ENCODE measurements at places on chromosomes 13 and 19.

DNA sequence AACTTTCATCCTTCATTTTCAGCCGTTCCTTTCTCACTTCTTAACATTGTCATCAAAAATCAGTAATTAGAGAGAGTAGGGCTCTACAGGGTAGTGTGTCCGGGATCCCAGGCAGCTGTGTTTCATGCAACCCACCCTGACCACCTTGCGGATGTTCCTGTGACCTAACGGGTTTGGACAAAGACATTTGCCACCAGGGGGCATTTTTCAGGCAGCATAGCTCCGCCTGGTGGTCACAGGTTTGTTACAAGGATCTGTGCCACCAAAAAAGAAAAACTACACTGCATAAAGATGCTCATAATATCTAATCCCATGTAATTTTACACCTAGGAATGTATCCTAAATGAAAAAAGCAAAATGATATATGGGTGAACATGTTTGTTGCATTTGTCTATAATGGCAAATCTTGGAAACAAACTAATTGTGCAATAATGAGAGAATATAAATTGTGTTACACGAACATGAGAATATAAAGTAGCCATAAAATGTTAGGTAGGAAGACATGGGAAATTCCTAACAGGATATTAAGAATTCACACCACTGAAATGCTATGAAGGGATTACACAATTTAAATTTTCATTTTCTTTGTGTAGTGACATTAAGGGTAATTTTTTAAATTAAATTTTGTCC, 123.0 kb downstream of the SLC7A1 start:
- peak; percentile 72 for DNase-seq

- no peak for DNase-seq
These were observed 2.2 kb upstream of the KCNC3 start for GRCh38 chr19:50331221-50331993.

DNA sequence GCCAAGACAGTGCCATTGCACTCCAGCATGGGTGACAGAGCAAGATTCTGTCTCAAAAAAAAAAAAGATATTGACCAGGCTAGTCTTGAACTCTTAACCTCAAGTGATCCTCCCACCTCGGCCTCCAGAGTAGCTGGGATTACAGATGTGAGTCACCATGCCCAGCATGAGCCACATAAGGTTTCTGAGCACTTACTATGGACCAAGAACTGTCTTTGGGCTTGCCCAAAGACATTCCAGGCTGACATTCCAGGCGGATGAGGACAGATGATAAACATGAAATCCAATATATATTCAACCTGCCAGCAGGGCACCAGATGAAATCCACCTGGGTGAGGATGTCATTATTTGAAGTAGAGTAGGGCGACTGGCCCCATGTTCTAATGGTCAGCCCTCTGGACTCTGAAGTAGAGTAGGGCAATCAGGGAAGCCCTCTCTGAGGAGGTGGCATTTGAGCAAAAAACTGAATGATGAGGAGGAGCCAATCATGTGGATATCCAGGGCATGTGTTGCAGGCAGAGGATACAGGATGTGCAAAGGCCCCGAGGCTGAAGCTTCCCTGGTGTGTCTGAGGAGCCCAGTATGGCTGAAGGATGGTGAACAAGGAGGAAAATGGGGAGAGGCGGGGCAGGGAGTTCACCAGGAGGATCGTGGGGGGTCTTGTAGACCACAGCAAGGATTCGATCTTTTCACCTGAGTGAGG, 4.0 kb downstream of the C19orf38 start:
- DNase-seq = no peak

DNA sequence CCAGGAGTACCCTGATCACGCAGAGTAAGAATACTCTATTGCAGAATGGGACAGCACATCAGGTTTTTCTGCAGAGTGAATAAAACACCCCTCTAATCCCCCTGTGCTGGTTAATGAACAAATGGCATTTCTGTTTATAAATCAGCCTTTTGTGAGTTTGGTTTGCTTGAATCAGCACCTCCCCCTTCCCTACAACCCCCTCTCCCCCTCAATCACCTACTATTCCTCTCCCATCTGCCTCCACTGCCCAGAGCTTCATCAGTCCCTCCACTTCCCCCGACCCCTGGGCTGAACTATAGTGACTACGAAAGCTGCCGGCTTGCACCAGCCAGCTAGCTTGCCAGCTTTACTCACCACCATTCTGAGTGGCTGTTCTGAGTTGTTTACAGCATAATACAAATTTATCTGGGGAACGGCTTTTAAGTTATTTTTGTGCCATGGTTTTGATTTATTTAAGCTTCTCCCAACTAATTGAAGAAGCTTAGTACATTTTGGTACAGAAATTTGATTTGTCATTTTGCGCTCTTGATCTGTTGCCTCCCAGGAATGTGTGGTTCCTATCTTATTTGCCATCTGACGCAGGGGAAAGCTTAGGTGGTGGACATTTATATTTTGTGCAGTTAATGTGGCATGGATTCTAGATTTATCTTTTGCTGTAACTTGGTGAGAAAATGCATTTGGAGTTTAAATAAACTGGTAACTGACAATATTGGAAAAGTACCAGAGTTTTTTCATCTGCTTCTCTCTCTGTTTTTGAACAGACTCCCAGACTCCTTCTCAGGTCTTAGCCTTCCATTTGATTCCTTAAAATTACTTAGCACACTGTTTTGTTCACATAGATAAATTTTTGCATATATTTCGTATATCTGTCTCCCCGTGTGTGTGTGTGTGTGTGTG, 41.7 kb upstream of the WDFY2 start:
- DNase-seq = no peak

DNA sequence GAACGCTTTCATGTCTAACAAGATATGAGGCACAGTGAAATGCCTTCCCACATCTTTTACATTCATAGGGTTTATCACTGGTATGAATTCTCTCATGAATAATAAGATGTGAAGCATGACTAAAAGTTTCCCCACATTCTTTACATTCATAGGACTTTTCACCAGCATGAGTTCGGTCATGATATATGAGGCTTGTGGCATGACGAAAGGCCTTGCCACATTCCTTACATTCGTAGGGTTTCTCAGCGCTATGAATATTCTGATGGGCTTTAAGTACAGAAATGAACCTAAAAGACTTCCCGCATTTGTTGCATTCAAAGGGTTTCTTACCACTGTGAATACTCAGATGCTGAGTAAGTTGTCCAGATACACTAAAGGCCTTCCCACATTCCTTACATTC, 21.3 kb downstream of the ZNF607 start:
- DNase-seq = no peak

DNA sequence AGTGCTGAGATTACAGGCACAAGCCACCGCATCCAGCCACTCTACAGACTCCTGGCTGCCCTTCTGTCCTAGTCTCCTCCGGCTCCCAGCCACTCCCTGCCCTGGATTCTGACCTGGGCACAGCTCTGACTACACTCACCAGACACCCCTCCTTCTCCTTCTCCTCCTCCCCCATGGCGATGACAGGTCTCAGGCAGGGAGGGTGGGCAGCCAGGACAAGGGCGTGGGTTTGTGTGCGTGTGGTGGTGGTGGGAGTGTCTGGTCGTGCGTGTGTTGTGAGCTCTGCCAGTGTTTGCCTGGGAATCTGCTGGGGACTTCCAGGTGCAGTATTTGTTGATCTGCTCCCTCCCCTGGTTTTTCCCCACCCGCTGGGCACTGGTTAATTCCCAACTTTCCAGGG, 3.0 kb upstream of the NCCRP1 start:
- DNase-seq = no peak

GRCh38 chr19:29428071-29428470, 97.7 kb upstream of the VSTM2B start:
- no peak for DNase-seq

DNA sequence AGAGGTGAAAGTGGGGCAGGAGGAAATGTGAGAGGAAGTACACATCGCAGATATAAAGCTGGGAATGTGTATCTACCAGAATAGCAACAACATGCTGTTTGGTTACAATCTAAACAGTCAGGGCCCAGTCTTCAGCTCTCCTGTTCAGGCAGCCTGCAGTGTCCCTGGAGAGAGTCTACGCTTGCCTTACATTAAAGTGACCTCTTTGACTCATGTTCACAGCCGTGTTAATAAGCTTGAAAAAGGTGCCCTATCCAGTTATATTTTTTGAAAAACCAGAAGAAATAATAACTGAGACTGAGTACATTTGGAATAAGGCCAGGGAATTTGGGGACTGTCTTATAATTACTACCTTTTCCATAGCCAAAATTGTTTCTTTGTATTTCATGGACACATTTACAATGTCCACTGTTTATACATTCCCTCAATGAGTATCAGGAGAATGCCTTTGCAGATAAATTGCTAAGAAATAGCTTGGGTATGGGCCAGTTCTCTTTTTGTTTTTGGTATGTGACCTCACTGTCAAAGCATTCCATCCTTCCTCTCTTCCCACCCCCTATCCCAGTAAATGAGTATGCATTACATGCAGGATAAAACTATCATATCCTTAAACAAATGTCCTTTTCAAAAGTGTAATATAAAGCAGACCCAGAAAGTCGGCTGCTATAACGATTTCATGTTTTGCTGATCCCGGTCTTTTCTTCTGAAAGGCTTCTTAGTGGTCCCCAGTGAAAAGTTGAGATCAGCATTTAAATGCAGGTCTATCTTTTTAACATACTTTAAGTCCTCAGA, 82.6 kb downstream of the PCDH9 start:
- DNase-seq = no peak

GRCh38 chr13:100305398-100305797, 216.5 kb downstream of the PCCA start:
- no peak for DNase-seq

DNA sequence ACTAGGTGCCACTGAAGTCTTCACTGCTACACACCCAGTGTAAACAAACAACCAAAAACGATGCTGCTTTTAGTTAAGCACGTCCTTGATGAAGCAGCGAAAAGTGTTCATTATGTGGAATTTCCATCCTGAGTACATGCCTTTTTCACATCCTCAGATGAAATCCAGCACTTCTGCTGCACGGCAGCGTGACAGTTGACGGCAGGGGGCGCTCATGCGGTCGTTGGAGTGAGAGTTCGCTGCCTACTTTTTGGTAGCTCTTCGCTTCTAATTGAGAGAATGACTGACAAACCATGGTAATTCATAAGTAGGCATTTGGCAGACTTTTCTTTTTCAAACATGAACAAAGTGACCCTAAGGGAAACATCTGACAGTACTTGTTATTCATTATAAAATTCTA, 1124.9 kb downstream of the EFNB2 start:
- DNase-seq = no peak

GRCh38 chr19:17743874-17744580, 7.2 kb upstream of the FCHO1 start:
- DNase-seq = no peak

GRCh38 chr19:8486661-8487136, 15.7 kb downstream of the PRAM1 start:
- DNase-seq = no peak

- no peak for DNase-seq
These were observed 769.0 kb upstream of the SLITRK1 start for GRCh38 chr13:84651288-84651687.

- DNase-seq = no peak
These were observed 86.0 kb downstream of the ZNF726 start for GRCh38 chr19:24000656-24001055.

- no peak for DNase-seq
These were observed 36.1 kb downstream of the HTR2A start for GRCh38 chr13:46860722-46861121.

GRCh38 chr13:49258089-49258796, 10.5 kb downstream of the CDADC1 start:
- no peak for DNase-seq
